ENCODE measurements at places on chromosomes 5 and 9. TPM values are rescaled to one million over a fixed set of nuclear protein-coding genes. Genes with fewer than 3 reads are reported as not detected.
A peak's percentile ranks its signal among the peaks of the same experiment; 100 is the strongest.

PALM2AKAP2 gene
- 16.5 TPM for total RNA-seq

CAMK4 gene
- total RNA-seq: 0.52 TPM

SLC25A2 gene
- not detected for total RNA-seq

NSG2 gene
- not detected for total RNA-seq

C1QTNF3 gene
- total RNA-seq: 0.40 TPM

ALDH1B1 gene
- total RNA-seq: 44.2 TPM

CCDC180 gene
- not detected for total RNA-seq

EPB41L4A gene
- not detected for total RNA-seq

DNA sequence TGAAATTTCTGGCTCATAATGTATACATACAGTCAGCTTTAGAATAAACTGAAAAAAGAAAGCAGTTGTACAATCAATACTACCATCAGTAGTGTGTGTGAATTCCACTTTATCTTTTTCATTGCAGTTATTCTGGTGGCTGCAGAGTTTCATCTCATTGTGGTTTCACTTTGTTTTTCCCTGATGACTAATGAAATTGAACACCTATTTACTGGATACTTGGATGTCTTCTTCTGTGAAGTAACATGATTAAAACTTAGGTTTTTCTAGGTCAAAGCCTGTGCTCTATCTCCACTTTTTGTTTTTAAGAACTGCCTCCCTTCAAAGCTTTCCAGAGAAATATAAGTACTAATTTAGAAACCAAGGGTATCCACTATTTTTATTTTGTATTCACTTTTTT is 174.3 kb downstream of the TRPM3 start:
- peak; percentile 54 for DNase-seq

DNA sequence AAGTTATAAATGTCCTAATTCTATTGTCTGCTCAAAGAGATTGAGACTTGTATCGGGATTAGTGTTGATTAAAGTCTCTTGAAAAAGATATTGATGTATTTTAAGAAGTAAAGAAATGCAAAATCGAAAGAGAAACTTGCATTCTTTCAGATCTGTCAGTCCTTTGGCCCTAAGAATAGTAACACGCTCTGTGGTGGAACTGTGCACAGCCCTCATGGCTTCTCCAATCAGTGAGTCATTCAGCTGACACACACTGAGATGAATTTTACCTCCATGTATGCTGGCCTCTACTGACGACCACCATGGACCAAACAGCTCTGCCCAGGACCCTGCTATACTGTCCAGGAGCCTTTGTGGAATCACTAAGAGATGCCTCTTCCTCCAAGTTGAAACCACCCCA is 232.4 kb downstream of the ESM1 start:
- DNase-seq: peak; percentile 47

GRCh38 chr9:132007371-132008025 is 72.2 kb downstream of the MED27 start:
- DNase-seq: no peak

DNA sequence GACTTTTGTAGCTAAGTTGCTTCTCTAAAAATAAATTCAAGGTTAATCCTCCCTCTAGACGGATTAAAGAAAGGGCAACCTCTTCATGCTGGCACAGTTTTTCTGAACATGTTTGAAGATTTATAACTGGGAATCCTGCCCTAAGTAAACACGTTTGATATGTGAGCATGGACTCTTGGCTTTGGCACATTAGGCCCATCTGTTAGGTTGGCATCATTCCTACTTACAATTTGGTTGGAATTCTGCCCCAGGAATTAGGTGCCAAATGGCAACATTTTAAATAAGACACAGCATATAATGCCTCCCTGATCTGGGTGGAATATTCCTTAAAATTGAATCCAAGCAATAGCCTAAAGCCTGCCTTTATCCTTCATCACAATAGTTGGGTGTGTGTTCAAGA is 372.3 kb upstream of the CDH18 start:
- no peak for DNase-seq

- no peak for DNase-seq
These were observed 942.5 kb upstream of the WWC1 start for GRCh38 chr5:167348980-167349379.

GRCh38 chr5:174364676-174365075 is 319.2 kb downstream of the NSG2 start:
- no peak for DNase-seq

DNA sequence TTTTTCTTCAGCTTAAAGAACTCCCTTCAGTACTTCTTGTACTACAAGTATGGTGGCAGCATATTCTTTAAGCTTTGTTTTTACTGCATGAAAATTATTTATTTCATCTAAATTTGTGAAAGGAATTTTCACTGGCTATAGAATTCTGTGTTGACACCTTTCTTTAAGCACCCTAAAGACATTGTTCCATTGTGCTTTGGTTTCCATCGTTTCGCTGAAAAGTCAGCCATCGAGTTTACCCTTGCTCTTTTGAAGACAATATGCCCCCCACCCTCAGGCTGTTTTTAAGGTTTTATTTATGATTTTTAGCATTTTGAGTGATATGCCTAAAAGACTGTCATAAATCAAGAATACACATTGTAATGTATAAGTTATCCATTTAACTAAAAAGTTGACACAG is 27.3 kb upstream of the COL5A1 start:
- no peak for DNase-seq

DNA sequence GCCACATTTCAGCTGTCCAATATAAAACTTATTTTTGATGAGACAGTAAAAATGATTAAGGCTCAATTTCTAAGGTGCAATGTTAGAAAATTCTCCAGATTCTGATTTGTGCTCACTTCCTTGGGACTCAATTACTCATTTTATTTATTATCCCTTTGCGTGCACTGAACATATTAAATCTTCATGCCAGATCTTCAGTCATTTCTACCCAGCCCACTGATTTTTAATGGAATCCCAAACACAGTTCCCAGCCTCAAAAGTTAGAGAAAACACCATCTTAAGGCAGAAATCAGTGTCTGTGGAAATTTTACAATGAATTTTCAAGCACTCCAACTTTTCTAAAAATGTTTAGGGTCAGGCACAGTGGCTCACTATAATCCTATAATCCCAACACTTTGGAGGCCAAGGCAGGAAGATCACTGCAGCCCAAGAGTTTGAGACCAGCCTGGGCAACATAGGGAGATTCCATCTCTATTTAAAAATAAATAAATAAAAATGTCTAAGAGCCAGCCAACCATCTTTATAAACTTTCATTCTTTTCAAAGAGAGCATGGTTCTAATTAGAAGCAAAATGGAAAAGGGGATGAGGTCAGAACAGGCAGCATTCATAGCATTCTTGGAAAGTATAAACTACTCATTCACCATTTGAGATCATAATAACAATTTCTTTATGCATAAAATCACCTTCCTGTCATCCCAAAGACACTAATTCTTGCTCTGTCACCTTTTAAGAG is 53.7 kb downstream of the TLE1 start:
- DNase-seq: no peak

GRCh38 chr5:54942064-54942778 is 43.2 kb downstream of the ESM1 start:
- no peak for DNase-seq

- no peak for DNase-seq
These were observed 1854.6 kb upstream of the WWC1 start for GRCh38 chr5:166436872-166437271.

DNA sequence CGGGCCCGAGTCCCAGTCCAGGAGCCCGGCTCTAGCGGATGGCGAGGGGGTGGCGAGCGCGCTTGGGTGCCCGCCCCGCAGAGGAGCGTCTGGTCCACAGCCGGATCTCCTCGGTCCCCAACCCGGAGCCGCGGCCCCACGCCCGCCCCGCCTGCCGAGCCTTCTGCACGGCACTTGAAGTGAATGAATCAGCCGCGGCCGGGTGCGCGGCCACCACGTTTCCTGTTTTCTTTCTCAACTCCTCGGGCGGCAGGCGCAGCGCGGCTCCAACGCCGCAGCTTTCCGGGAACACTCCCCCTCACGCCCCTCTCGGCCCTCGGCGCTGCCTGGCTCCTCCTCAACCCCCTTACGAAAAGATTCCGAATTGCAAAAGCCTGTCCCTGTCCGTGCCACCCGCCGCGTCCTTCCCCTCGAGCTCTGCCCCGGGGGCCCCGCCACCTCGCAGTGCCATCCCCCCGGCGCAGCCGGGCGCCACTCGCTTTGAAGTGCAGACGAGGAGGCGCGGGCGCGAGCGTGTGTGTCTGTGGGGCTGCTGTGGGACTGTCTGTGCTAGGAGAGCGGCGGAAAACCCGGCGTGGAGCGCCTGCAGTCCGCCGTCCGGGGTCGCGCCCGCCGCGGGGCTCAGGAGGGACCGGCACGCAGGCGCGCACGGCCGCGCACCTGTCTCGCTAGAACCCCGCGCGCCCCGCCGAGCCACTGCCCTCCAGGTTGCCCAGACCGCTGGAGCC is 456.6 kb downstream of the RAB3C start:
- peak; percentile 83 for DNase-seq

GRCh38 chr9:109012009-109012875 is 1.1 kb downstream of the CTNNAL1 start:
- peak; percentile 93 for DNase-seq

DNA sequence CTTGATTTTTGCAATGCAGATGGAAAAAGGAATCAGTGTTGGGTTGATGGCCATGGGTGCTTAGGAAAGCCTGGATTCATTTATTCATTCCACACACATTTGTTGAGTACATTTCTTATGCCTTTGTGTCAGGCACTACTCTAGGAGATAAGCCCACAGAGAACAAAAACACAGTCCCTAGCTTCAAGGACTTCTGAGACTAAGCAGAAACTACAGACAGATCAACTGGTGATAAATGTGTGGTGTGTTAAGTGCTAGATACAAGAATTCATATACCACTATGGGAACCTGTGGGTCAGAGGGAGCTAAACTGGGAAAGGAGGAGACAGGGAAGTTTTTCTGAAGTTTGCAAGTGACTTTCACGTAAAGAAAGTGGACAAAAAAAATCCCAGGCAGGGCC is 119.9 kb downstream of the CEMIP2 start:
- no peak for DNase-seq

- DNase-seq: no peak
These were observed 6.9 kb downstream of the IL31RA start for GRCh38 chr5:55858104-55858503.

GRCh38 chr5:62199792-62200716 is 106.0 kb upstream of the KIF2A start:
- no peak for DNase-seq

DNA sequence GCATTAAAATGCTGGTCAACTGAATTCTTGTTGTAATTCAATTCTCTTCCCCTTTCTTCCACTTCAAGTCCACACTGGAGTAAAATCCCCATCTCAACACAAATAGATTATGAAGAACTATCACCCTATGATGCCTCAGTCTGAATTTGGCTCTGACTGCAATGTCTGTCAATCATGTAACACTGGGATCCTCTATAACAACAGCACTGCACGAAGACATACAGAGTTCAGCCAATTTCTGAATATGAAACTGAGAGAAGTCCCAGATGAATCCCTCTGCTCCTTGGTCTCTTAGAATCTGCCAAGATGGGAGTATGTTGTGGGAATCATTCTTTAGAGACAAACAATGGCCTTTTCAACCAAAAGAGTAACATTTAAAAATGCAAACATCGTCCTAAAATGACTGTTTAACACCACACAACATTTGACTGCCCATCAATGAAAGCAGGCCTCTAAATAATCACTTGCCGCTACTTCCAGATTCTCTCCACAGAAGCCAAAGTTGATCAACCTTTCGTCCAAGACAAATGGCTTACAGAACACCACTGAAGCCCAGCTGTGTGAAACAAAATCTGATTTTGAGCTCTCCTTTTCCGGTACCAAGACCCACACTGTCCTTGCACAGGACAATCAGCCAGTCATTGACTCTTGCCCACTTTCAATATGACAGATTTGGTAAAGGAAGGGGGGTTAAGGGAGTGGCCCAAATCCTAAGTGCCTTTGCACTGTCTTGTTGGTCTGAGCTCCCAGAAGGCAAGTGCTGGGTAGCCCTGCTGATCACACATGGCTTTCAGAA is 258.0 kb downstream of the EBF1 start:
- no peak for DNase-seq

GRCh38 chr9:88809355-88810161 is 181.7 kb upstream of the S1PR3 start:
- no peak for DNase-seq

Data from LHCN-M2 (cell line).